NCI-H1436 (cell line): ENCODE measurements at places on chromosomes 13 and 19.
A peak's percentile ranks its signal among the peaks of the same experiment; 100 is the strongest.

- no peak for DNase-seq
These were observed 9.7 kb downstream of the R3HDM4 start for GRCh38 chr19:903266-903797.

DNA sequence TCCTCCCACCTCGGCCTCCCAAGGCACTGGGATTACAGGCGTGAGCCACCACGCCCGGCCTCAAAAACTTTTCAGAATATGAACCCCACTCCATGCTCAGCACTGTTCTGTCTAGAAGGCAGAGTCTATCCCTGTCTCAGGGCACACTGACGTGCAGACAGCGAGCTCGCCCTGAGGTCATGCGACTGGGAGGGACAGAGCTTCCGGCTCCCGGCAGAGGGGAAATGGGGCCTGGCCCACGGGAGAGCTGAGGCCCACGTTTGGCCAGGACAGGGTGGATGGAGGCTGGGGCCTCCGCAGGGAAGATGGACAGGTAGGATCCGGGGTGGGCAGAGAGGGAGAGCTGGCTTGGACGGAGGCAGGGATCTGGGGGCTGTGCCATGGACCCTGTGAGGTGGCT is 2.8 kb upstream of the AZU1 start:
- no peak for DNase-seq

- no peak for DNase-seq
These were observed 3.1 kb downstream of the NCAN start for GRCh38 chr19:19214892-19215291.

DNA sequence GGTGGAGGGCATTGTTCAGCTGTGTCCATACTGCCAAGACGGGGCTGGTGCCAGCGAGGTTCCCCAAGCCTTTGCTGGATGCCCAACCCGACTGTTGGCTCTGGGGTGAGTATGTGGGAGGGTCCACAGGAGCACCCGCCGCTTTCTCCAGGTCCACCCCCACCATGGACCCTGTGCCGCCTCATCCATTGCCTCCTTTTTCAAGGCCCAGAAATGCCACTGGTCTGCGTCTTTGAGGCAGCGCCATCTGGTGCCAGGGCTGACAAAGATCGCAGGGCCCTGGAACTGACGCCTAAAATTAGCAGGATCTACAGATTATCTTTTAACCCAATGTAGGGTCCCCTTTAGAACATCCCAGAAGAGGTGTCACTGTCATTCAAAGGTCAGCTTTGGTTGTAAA is 34.6 kb downstream of the NFIX start:
- DNase-seq: peak; percentile 20

GRCh38 chr13:113663934-113664333 is 3.1 kb upstream of the GRK1 start:
- no peak for DNase-seq

- DNase-seq: no peak
These were observed 222.6 kb upstream of the MAB21L1 start for GRCh38 chr13:35698911-35699576.

DNA sequence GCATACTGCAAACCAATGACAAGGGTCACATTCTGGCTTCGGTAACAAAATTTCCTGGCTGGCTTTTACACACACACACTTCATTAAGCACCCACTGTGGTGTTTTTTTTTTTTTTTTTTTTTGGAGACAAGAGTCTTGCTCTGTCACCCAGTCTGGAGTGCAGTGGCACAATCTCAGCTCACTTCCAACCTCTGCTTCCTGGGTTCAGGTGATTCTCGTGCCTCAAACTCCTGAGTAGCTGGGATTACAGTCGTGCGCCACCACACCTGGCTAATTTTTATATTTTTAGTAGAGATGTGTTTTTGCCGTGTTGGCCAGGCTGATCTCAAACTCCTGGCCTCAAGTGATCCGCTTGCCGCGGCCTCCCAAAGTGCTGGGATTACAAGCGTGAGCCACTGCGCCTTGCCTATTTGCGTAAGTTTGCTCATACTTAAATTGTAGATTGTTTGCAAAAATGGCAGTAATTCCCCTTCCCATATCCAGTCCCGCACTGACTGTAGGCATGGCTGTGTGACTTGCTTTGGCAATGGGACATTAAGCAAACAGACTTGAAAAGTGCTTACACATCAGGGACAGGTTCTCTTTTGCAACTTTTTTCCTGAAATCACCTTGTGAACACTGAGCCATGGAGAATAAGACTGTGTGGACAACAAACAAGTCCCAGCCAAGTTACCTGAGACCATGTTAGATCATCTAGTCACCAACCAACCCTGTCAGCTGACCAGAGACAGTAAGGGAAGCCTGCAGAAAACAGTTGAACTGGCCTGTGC is 42.1 kb upstream of the EBPL start:
- DNase-seq: no peak

DNA sequence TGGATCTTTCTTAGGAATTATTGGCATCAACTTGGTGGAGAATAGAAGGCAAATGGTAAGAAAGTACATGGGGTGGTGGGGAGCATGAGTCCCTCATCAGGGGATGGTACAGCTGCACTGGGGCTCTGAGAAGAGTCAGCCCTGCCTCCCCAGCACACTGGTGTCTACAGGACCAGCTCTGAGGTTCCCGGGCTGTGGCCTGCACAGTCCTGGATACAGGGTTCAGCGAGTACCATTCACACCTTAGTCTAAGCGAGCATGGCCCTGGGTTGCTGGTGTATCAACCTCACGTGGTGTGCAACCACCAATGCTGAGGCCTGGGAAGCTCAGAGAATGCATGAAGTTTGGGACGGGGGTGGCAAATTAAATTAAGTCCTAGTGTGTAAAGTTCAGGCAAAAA is 10.1 kb downstream of the TMEM255B start:
- no peak for DNase-seq

GRCh38 chr19:33035461-33035860 is 29.2 kb downstream of the RHPN2 start:
- no peak for DNase-seq

- DNase-seq: no peak
These were observed 8.6 kb downstream of the VASP start for GRCh38 chr19:45515807-45516401.
